ENCODE measurements at places on chromosomes 2 and 18.

GRCh38 chr2:54459037-54459441 lies 2.9 kb downstream of the SPTBN1 start:
- no peak for DNase-seq

DNA sequence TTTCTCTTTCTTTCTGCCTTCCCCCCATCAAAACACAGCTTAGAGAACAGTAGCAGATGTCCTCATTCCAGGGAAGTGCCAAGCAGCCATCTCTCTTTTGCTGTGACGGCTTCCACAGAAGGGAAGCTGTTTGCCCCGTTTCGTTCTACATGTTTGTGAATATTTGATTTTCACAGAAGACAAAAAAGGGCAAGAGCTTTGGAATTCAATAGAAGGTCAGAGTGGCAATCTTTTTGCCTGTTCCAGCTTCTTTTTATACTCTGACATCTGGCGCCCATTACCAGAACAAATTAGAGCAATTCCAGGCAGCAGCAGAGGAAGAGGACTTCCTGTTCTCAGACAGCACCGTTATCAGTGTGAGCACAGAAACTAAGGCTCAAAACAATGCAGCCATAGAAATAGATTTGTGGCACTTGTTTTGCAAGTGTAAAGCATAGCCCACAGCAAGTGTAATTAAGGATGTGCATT lies 79.0 kb upstream of the CDH19 start:
- no peak for DNase-seq

DNA sequence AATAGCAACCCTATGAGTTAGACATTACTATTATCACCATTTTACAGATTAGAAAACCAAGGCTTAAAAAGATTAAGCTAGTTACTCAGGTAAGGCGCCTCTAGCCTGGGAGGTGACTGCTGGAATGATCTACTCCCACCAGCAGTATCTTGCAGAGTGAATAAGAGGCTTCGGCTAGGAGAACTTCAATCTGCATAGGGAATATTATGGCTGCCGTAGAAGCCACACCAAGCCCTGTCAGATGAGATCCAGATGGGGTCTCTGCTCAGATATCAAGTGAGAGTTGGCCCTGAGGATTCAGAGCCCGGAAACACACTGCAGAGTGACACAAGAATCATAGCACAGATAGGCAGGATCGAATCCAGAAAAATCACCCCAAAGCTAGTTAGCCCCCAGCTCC lies 21.5 kb upstream of the PKDCC start:
- DNase-seq = no peak

DNA sequence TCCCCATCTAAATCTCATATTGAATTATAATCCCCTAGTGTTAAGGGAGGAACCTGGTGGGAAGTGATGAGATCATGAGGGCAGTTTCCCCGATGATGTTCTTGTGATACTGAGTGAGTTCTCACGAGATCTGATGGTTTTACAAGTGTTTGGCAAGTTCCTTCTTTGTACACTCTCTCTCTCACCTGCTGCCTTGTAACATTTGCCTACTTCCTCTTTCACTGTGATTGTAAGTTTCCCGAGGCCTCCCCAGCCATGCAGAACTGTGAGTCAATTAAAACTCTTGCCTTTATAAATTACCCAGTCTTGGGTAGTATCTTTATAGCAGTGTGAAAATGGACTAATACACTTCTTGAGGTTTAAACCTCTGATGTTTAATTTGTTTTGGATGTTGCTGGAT lies 177.5 kb downstream of the CD8B2 start:
- DNase-seq = no peak

DNA sequence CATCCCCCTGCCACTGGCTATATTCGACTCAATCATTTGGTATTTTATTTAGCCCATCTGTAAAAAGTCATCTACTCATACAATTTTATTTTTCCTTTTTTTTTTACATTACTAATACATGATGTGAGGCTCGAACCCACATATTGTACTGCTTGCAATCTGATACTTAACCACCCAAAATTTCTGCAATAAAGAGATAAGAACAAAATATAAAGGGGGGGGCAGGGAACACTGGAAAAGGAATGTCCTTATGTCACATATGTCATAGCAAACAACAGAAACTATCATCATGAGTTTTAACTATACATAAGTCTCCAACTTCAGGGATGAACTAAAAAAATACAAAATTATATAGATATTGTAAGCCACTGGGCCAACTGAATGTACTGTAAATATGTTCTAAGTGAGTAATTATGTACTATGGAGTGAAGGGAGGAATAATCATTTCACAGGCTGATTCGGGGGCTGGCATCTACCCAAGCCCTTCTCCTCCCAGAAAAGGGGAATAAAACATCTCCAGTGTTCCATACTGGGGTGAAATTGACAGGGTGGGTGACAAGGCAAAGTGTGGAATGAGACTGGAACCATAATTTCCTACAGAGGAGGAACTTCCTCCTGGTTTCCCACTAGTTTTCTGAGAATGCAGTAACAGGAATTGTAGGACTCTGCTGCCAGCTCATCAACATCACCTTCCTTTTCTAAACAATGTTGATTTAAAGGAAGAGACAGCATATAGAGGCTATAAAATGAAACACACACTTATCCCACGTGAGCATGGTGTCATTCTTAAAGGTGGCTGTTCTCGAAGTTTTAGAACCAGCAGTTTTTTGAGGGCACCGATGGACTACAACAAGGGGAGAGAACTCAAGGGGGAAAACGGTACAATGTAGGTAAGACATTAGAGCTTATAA lies 79.5 kb downstream of the FARSB start:
- DNase-seq = no peak

DNA sequence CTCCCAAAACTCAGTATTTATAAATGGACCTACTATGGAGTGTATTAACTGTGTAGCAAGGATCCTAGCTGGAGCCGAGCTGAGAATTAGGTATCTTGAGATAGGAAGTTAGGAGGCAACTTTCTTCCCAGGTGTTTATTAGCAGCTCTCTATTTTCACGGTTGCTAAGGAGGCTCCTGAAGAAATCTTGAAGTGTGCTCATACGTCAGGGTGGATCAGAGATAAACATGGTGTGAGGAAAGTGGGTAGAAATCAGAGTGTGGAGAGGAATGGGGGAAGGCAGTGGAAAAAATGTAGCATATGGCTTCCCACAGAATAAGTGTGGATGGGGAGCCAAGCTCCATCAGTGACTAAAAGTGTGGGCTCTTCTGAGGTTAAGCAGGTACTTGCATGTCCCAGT lies 104.3 kb downstream of the ABCA12 start:
- DNase-seq = no peak

GRCh38 chr2:72198532-72199241 lies 51.0 kb upstream of the CYP26B1 start:
- DNase-seq = no peak

DNA sequence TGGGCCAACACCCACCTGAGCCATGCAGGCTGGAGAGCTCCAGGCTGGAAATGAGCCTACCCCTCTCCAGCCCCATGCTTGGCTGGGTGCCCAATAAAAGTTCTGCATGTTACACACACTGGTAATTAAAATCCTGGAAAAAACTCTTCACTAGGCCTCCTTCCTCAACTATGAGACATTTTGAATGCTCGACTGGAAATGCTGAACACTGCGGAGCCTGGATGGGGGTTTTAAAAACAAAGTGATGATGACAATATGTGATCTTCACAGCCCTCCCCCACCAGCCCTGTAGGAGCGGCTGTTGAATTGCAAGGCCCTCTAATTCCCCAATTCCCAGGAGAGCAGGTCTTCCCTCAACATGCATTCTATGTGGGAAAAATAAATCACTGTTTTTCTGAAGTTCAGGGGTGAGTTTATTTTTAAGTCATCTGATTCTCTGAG lies 179.2 kb downstream of the TTC32 start:
- DNase-seq = no peak

GRCh38 chr2:5988120-5988519 lies 295.9 kb downstream of the SOX11 start:
- DNase-seq = no peak

All from hematopoietic multipotent progenitor cell treated with erythropoietin and hydrocortisone succinate and interleukin-3 and kit ligand, for 17 days (in vitro differentiated cells).